LHCN-M2 (cell line): ENCODE measurements at places on chromosomes 1 and 21.

DNA sequence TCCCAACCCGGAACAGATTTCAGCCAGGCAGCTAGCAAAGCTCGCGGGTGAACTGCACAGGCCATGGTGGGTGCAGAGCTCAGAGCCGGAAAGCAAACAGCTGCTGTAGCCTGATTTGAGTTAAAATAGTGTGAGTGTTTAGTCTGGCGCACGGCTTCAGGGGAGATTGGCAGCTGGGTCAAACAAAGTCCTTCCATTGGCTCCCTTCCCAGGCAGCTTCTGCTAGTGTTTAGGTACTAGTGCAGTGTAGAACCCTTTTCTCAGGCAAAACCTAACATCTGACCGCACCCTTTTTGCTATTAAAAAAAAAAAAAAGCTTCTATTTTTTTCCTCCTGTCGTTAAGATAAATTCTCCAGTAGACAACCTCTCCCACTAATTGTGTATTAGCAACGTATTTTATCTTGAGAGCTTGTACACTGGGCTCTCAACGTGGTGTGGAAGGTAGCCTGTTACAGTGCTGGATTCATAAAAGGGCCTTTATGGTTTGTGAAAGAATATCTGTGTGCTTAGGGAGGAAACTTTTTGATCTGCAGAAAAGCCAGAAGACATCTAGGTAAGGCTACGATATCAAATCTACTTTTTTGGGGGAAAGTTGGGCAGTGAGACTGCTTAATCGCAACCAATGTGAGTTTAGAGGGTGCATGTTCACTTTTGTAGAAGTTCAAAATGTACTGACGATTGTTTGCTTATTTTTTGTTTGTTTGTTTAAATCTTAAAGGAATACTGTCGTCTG lies 689.6 kb downstream of the USP25 start:
- DNase-seq: peak; percentile 94

- peak; percentile 44 for DNase-seq
Measured at GRCh38 chr1:43799656-43800635, 92.6 kb downstream of the ST3GAL3 start.

DNA sequence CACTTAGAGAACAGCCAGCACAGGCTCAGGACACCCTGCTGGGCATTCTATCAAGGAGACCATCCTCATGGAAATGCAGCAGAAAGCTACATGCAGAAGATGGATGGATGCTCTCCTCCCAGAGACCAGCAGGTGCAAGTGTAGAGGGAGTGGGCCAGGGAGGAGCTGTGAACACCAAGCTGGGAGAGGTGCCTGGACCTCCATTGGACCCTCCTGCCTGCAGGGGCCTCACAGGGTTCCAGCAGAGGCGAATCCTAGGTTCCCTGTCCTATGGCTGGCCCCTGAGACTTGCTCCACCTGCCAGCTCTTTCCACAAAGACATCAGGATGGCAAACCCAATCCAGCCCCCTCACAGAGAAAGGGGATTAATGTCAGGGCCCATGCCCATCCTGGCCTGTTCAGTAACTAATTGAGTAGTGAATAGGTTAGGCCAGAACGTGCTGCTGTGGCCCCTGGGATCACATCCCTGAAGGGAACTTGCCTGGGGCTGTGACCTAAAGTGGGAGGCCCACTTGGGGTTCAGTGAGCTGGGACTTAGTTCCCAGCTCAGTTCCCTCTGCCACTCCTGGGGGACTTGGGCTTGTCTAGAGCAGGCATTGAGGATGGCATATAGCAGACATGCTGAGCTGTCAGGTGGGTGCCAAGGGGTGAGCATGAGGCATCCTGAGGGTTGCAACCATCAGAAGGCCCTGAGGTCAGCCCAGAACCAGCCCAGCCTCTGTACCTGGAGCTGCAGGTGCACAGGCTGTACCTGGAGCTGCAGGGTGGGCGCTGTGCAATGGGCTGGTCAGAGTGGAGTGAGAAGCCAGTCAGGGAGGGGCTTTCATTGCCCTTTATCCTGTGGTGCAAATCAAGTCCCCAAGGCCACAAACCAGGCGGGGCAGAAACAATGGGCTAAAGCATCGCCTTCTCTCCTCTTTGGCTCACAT lies 22.9 kb upstream of the ZNF678 start:
- DNase-seq: no peak

GRCh38 chr1:55555956-55556725 lies 341.0 kb upstream of the USP24 start:
- no peak for DNase-seq

- DNase-seq: no peak
Measured at GRCh38 chr1:19689085-19689757, 24.5 kb downstream of the HTR6 start.

GRCh38 chr1:213996320-213997037 lies 8.7 kb downstream of the PROX1 start:
- DNase-seq: peak; percentile 83

- no peak for DNase-seq
Measured at GRCh38 chr21:34345892-34346291, 17.9 kb upstream of the KCNE2 start.

DNA sequence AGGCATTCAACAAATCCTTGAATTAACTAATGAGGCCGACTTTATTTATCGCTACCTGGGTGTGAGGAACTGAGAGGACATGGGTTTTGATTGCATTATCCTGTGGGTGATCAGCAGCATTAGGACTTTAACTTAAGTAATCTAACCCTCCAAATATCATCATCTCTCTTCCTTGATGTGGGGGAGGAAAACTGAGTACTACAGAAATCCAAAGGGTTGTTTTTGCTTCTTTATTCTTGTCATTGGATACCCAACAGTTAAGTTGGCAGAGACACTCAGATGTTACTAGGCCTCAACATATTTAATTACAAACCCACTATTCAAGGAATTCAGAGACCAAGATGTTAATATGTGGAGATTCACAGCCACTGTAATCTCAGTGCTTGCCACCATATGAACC lies 97.4 kb upstream of the ST6GALNAC5 start:
- DNase-seq: no peak

DNA sequence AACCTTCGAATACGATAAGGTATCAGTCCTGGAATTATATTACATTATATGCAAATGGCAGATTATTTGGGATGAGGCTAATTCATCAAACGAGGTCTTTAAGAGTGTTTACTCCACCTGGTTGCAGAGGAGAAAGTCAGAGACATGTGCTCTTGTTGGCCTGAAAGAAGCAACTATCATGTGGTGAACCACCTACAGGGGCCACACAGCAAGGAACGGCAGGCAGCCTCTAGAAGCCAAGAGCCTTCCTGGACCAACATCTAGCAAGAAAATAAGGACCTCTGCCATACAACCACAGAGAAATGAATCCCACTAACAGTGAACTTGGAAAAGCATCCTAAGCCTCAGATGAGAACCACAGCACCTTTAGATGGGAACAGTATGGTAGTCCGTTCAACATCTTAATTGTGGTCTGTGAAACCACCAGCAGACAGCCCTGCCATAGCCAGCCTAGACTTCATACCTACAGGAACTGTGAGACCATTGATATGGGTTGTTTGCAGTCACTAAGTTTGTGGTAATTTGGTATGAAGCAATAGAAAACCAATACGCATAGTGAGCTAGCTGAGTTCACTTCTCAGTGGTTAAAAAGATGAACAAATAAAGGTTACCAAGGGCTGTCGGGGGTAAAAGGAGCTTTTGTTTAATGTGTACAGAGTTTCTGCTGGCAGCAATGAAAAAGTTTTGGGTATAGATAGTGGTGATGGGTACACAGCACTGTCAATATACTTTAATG lies 345.7 kb upstream of the RUNX1 start:
- DNase-seq: peak; percentile 75

DNA sequence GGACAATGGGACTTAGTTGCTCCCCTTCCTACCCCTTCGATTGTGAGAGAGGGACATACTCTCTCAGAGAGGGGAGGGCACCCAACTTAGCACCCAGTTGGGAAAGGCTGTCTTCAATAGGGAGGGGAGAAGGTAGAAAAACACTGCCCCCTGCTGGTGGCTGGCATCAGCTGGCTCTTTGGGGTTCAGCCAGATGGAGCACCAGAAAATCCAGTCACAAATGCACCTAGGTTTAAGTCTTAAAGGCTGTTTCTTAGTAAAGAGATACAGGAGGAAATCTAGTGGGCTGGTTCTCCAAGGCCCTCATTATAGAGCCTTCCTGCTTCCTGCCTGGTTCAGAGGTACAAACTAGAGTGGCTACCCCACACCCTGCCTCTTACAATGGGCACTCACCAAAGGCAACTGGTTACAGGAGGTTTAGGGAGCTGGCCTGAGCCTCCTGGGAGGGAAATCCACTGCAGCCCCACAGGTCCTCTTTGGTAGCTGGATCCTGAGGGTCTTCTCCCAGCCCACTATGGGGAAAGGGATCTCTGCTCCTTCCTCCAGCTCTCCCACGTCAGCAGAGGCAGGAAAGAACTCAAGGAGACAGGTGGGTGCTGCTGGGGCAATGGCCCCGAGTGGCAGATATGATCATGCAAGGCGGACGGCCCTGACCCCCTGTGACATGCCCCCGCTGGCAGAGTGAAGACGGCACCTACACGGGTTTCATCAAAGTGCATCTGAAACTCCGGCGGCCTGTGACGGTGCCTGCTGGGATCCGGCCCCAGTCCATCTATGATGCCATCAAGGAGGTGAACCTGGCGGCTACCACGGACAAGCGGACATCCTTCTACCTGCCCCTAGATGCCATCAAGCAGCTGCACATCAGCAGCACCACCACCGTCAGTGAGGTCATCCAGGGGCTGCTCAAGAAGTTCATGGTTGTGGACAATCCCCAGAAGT lies 28.3 kb downstream of the EIF2D start:
- DNase-seq: peak; percentile 60

GRCh38 chr1:208909011-208909984 lies 665.1 kb upstream of the PLXNA2 start:
- no peak for DNase-seq

- no peak for DNase-seq
Measured at GRCh38 chr1:21724098-21724497, 54.9 kb upstream of the RAP1GAP start.

DNA sequence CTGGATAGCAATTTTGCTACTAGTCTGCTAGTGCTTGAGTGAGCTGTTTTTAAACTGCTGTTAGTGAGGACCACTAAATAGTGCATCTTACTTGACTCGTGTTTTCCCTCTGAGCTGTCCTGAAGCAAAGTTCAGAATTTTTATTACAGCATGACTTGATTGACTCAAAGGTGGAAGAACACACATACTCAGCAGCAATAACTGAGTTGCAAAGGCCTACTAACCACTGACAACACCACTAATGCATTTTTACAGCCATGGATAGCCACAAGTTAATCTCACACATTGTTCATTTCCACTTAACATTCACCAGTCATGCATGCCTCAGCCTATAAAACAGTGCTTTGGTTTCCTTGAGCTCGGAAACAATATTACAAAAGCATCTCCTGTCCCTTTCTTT lies 148.7 kb downstream of the RUNX1 start:
- DNase-seq: peak; percentile 76

- no peak for DNase-seq
Measured at GRCh38 chr1:239363930-239364329, 22.4 kb upstream of the CHRM3 start.

DNA sequence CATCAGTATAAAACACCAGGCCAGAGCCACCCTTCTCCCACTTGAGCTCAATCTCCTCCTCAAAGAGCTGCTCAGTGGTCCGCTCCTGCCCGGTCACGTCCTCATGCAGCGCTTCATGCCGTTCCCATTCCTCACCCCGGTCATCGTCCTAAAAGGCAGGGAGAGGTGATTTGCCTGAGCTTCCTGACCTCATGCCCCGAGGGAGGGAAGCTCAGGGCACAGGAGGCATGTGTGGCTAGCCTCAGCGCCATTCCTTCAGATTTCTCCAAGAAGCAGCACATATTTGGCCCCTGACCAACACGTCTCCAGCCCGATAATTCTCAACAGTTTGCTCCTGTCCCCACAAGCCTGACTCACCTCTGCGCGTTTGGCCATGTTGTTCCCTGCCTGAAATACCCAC lies 4.2 kb upstream of the GPN2 start:
- DNase-seq: no peak

DNA sequence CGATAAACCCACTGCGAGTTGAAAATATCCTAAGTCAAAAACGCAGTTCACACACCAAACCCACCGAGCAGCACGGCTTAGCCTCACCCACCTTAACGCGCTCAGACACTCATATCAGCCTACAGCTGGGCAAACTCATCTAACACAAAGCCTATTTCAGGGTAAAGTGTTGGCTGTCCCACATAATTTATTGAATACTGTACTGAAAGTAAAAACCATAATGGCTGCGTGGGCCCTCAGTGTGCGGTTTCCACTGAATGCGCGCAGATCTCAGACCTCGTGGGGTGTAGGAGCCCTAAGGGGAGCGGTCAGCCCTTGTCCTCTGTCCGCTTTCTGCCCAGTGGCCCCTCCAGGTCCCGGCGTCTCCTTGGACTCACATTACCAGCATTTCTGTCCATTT lies 157.6 kb upstream of the ARHGEF16 start:
- DNase-seq: no peak

DNA sequence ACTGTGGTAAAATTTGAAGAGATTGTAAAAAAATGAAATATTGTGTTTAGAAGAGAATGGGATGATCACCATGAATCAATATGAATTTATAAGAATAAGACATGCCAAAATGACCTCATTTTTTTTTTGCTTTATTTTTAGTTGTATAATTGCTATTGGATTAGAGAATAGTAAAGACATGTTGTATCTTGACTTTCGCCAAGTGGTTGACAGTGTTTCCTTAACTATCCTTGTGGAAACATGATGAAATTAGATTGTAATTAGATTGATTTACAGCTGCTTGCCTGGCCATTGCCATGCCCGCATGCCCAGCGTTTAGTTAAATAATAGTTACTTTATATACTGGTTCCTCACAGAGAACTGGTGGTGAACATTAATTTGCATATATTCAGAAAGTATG lies 154.9 kb downstream of the MAGI3 start:
- no peak for DNase-seq

- peak; percentile 78 for DNase-seq
Measured at GRCh38 chr1:64933296-64934070, 32.9 kb downstream of the JAK1 start.

DNA sequence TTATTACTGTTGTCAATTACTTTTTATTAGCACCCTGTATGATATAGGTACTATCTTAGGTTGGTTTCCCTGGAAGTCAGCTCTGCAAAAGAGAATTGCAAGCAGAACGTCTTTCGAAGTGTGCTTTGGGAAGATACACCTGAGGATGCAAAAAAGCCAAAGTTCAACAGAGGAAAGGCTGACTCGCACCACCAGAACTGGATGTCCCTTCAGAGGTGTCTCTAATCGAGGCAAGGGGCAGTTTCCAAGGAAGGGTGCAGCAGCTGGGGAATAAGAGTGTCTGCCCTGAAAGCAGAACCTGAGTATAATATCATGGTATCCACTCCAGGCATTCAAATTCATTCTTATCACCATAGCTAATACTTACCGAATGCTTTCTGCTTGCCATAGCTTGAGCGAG lies 149.6 kb downstream of the CACNA1E start:
- DNase-seq: no peak
